ENCODE measurements at places on chromosomes 1 and 21.
A peak's percentile ranks its signal among the peaks of the same experiment; 100 is the strongest.

GRCh38 chr1:92483610-92484471, 2.9 kb downstream of the GFI1 start:
- peak; percentile 17 for DNase-seq

- DNase-seq, result no peak
Observed at GRCh38 chr1:39622427-39622826, 17.0 kb downstream of the HEYL start.

DNA sequence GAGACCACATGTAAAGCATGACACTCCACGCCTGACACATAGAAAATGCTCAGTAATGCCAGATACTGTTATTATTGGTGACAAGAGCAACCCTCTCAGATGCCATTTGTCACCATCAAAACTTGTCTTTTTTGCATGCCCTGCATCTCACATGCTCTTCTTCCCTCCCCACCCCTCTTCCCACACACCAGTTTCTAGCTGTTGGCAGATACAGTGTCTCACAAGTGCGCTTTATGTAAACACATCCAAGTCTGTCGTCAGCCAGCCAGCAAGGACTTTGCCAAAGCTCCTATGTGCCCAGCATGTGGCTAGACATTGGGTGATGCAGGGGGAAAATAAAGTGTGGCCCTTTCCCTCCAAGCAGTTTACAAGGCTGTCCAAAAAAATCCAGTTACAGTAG, 44.9 kb upstream of the EPHA8 start:
- DNase-seq, result no peak

DNA sequence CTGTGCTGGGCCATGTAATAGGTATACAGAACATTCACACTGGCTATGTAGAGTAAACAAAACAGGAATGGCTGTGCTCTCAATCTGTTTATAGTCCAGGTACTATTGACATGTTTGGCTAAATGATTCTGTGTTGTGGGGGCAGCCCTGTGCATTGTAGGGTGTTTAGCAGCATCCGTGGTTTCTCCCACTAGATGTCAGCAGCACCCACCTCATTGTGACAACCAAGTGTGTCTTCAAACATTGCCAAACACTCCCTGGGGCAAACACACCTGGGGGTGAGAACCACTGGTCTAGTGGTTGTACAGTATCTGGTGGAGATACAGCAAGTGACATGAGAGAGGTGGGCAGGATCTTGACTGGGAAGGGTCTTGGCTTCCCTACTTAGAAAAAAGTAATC, 80.4 kb upstream of the SPATA6 start:
- DNase-seq, result no peak

DNA sequence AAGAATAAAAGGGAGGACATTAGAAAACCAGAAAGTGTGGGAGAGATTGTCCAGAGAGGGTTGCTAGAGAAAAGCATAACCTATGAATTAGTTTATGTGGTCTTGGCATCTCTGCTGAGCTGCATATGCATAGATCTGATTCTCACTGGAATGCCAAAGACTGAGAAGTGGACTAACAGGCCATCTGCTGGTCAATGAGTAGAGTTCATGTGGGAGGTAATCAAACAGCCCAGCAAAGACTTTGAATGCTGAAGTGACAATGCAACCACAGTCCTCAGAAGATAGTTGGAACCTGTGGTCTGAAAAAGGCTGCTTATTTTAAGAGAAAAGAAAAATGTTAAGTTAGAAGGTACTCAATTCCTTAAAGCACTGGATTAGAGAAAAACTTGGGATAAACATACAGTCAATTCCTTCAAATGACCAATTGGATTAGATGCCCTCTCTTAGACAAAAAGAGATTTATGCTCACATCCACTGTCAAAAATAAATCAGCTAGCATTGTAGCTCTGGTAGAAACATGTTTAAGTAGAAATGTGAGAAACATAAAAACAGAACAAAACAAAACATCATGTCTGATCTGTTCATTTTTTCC, 382.8 kb downstream of the AMY1C start:
- no peak for DNase-seq

GRCh38 chr1:8597455-8597854, 220.0 kb downstream of the RERE start:
- no peak for DNase-seq

DNA sequence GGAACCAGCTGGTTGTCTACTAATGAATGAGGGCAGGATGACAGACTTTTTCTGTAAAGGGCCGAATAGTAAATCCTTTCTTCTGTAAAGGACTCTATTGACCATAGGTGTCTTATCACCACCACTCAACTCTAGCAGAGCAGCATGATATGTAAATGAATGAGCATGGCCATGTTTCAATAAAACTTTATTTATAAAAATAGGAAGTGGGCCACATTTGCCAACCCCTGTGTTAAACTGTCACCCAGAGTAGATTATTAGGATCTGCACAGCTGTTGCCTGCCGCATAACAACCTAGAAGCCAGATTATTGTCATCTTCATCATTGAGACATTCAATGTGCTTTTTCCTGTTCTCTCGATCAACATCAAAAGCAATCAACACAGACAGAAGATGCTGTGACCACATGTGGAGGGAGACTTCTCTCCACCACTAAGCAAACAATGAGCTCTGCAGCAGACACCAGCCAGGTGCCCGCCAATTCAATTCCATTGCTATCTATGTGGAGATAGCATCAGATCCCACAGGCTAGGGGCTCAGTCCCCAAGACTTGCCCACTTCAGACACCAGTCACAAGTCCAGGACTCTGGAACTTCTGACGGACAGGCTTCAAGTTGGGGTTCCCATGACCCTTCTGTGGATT, 6.8 kb upstream of the EFHD2 start:
- DNase-seq, result no peak

- DNase-seq, result no peak
Observed at GRCh38 chr1:155254714-155255242, 505 bp downstream of the ENTREP3 start.

DNA sequence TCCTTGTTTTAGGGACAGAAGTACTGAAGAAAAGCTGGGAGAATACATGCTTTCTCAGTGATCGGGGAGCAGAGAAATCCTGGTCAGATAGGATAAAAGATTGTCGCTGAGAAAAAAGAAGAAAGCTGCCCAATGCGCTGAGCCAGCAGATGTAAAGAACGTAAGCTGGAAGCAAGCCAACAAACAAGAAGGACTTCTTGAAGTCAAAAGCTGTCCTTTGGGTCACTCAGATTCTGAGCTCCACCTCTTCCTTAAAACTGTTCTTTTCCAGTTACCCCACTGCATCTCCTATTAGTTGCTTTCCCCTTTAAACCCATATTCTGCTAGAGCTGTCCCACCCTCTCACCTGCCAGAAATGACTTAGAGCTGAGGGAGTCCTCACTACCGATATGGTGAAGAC, 64.8 kb downstream of the GPR137B start:
- DNase-seq, result no peak

DNA sequence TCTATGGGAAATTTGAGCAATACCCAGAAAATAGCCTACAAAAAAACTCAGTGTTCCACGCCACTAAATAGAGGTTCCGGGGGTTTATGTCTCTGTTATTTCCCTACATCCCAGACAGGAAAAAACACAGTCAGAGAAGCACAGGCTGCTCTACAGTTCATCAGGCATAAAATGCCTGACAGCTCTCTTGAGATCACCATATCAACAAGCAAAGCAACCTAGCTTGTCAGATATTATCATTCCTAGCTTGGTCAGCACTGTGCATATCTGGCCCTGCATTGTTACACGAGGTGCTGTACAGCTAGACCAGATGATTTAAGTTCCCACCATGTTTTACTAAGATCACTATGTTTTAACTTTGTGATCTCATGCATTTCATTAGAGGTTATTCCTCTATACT, 172.6 kb downstream of the PTPRC start:
- no peak for DNase-seq

DNA sequence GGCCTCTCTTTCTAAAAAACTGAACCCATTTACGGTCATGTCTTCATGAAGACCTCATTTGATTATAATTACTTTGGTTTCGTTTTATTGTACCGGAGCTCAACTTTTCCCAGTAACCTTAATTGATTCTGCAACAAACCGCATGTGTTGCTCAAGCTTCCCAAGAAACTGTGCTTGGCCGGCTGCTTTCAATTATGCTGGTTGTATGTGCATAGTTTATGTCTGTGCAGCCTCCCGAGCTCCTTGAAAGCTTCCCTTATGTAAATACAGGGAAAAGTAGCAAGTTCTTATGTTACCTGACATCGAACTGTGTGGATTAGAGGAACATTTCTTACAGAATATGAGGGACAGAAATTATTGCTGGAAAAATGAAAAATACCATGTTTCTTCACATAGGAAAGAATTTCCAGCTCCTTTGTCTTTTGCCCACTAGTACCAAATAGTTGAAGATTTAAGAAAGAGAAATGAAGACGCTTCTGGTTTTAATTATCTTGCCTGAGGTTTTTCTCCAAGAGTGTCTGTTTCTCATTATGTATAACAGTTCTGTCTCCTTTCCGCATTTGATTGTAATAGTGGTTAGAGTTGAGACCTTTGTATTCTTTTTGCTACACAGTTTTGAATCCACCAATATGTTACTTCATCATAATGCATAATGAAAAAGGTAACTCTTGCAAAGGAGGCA, 2.1 kb downstream of the VCAM1 start:
- no peak for DNase-seq

GRCh38 chr1:207224666-207225065, 96.8 kb upstream of the CD55 start:
- no peak for DNase-seq

GRCh38 chr1:236016083-236016482, 48.8 kb downstream of the NID1 start:
- no peak for DNase-seq

- no peak for DNase-seq
Observed at GRCh38 chr1:32773764-32774463, 43.2 kb downstream of the YARS1 start.

- DNase-seq, result no peak
Observed at GRCh38 chr1:221716713-221717484, 25.0 kb downstream of the DUSP10 start.

DNA sequence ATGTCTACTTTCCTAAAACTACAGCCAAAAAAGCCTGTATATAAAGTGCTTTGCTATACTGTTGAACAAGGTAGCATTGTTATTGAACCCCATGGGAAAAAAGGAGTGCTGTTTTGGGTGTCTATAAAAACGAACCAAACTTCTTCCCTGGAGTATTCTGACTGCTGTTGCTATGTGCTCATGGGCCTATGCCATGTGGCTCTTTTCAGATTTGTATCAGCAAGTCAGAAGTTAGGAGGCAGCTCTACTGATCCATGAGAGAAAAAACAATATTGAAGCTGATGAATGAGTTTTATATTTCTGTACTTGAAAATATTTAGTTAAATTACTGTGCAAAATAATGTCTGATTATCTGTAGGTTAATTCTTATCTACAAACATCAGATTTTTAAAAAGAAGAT, 66.5 kb downstream of the ADGRL2 start:
- no peak for DNase-seq

GRCh38 chr1:39892601-39893595, 8.8 kb downstream of the MYCL start:
- DNase-seq, result no peak

DNA sequence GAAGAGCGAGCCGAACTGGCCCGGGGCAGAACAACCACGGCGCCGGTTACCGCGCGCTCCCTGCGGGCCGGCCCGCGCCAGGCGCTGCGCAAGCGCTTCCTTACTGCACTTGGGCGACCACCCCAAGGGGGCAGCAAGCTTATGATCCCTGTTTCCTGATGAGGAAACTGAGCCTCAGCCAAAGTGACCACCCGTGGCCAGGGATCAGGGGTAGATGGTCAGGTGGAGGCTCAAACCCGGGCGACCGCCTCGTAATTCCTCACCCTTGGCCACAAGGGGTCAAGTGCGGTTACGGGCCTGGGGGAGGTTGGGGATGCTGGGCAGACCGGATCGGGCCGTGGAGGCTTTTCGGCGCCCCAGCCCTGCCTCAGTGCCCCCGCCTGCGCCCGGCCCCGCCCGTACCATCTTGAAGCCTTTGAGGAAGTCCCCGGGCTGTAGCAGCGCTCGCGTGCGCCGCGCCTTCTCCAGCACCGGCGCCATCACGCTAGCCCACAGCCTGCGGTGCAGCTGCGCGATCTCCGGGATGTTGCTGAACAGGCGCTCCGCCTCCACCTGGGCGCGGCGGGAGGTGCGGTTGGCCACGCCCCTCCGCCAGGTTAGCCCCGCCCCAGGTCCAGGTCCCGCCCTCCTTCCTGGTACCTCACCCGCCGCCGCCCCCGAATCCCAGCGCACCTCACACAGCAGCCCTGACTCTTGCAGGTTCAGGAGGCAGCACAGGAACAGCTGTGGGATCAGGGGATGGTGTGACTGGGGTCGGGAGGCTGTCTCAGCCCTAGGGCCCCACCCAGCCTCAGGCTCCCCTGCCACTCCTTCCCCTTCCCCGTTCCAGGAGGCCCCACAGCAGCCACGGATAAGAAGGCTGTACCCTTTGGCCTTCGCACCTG, 5.4 kb upstream of the TNFRSF25 start:
- no peak for DNase-seq

DNA sequence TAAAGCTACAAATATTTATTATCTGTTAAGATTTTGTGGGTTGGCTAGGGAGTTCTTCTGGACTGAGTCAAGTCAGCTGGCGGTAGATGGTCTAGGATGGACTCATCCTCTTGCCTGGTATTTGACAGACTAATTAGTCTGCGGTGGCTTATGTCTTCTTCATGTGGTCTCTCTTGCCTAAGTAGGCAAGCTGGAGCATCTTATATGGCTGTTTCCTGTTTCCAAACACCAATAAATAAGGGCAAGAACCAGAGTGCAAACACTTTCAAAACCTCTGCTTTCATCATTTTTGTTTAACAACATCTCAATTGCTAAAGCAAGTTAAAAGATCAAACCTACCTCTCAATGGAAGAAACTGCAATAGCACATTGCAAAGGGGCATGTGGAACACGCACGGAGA, 484.8 kb downstream of the PTPRC start:
- no peak for DNase-seq

DNA sequence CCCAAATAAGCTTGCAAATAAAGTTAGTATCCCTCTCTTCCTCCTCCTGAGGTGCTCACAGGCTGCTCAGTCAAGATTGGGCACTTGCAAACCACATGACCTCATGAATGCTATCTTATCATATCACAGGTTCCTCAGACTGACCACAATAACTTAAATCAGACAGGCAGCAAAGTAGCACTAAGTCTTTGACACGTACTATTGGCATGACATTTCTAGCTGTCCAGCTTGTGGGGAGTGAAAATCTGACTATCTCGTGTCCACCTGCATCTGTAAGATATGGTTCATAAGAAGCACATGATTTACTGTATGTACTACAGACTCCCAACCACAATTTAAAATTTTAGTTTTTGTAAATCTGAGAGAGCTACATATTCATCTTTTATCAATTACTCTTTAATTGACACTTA, 58.0 kb upstream of the GFI1 start:
- no peak for DNase-seq
